PC-3 (cell line): ENCODE measurements at places on chromosomes 2 and 18. TPM values are rescaled to one million over a fixed set of nuclear protein-coding genes. Genes with fewer than 3 reads are reported as not detected.

Gene CHRNG
- total RNA-seq = not detected in 2 replicates

DNA sequence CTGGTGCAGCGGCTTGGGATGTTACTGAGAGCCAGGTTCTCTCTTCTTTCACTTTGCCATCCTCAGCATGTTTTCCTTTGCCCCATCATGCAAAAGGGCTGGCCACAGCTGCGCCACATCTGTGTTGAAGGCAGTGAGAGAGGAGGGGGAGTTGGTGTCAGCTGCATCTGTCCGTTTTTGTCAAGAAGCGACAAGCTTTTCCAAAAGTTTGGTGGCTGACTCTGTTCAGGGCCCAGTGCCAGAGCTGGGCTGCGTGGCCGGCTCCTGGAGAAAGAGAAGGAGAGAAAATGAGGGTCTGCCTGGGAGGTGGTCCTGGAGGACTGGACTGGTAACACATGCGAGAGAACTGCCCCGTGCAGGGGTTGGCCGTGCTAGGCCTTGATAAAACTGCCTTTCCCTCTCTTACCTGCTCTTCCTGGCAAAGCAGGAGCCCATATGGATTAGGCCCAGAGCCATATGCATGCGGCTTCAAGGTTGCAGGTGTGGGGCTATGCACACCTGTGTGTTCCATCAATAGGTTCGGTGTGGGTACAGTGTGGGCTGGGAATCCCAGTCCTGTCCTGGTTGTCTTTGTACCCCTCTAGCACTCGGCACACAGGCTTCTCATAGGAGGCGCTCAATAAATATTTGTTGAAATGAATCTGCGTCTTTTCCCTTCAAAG is 9.0 kb downstream of the RNF144A start:
- H3K36me3 ChIP-seq = no peaks in the 10 kb centered on the region
- no peaks in the 10 kb centered on the region for H3K27me3 ChIP-seq
- no peak for DNase-seq
- no peak overlapping the region for H3K4me3 ChIP-seq
- H3K4me1 ChIP-seq = peaks cover 14% of the 10 kb centered on the region; the same call in 1 of the 2 replicates

Gene LYG1
- total RNA-seq = 0.58 and 1.5 TPM in 2 replicates

Gene L3MBTL4
- total RNA-seq = 0.47 and 0.63 TPM in 2 replicates

DNA sequence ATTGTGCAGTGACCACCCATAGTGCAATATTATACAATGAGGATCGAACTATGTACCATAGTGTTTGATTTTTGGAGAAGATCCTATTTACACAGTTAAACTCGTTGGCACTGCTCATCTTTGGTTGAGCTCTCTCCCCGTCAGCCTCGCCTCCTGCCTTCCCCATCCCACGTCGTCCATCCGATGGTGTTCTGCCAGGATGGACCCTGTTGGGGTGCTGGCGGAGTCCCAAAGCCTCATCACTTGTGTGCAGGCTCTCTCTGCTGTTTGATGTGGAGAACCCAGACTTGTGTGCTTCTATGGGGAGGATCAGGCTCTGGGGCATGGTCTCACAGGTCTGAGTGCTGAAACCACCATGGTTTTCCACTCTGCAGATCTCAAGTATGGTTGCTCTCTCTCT is 85.4 kb downstream of the ITGB1BP1 start:
- no peaks in the 10 kb centered on the region for H3K27me3 ChIP-seq
- peaks cover 59% of the 10 kb centered on the region for H3K4me1 ChIP-seq
- H3K4me3 ChIP-seq = no peak overlapping the region
- no peak overlapping the region for H3K27ac ChIP-seq
- H3K36me3 ChIP-seq = peaks cover 48% of the 10 kb centered on the region

GRCh38 chr2:112779598-112779997 is 4.7 kb downstream of the IL1A start:
- no peak overlapping the region for H3K4me3 ChIP-seq
- H3K36me3 ChIP-seq = no peaks in the 10 kb centered on the region
- H3K27ac ChIP-seq = no peak overlapping the region
- H3K4me1 ChIP-seq = peaks cover 14% of the 10 kb centered on the region
- H3K27me3 ChIP-seq = no peaks in the 10 kb centered on the region

Gene ITPRIPL1
- not detected in 2 replicates for total RNA-seq

- no peak overlapping the region for H3K4me3 ChIP-seq
- DNase-seq = peak; percentile 83
- H3K27me3 ChIP-seq = no peaks in the 10 kb centered on the region
- H3K4me1 ChIP-seq = peaks cover 13% of the 10 kb centered on the region
These were observed 185.2 kb upstream of the LRRTM1 start for GRCh38 chr2:80489717-80490116.

DNA sequence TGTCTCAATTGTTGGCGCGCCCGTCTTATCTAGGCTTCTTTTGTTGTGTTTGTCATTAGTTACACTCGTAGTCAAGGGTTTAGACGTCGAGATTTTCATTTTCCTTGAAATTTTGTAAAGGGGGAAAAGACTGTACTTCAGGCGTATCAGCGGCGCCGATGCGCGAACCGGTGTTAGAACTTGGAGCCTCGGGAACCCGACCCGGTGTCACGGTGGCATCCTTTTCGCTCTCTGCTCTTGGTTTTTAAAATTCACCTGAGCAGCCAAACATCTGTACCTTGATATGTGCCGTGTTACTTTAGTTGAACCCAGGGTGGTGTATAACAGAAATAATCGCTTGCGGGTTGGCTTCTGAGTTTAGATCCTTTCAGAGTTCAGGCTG is 643 bp downstream of the RMC1 start:
- peaks cover 20% of the 10 kb centered on the region; the same call in 1 of the 2 replicates for H3K4me1 ChIP-seq
- no peak for DNase-seq
- peak overlapping the region; percentile 85 for H3K4me3 ChIP-seq
- H3K27ac ChIP-seq = no peak overlapping the region
- H3K27me3 ChIP-seq = no peaks in the 10 kb centered on the region

Gene RAB6C
- total RNA-seq = 0.04 TPM in 1 of 2 replicates, not detected in the other

Gene HOXD11
- total RNA-seq = not detected in 2 replicates

DNA sequence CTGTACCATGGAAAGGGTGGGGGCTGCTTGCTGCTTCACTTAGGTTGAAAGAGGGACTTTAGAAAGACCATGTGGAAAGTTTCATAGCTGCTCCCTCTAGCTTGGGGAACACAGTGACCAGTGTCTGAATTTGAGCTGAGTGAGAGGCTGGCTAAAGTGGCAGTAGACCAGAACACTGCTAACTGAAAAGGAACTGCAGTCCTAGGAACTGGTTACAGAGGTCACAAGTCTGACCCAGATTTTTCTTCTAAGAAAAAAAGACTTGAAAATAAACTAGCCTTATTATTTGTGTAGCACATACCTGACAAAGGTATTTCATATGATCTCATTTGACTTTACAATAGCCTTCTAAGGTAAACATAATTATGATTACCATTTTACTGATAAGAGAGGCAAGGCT is 153.6 kb downstream of the FSHR start:
- no peaks in the 10 kb centered on the region for H3K36me3 ChIP-seq
- no peak for DNase-seq
- H3K27me3 ChIP-seq = no peaks in the 10 kb centered on the region
- H3K27ac ChIP-seq = no peak overlapping the region

GRCh38 chr2:57569396-57569795 is 477.2 kb upstream of the VRK2 start:
- H3K4me1 ChIP-seq = no peaks in the 10 kb centered on the region
- H3K27ac ChIP-seq = no peak overlapping the region
- H3K27me3 ChIP-seq = peaks cover 38% of the 10 kb centered on the region
- no peaks in the 10 kb centered on the region for H3K36me3 ChIP-seq
- H3K4me3 ChIP-seq = no peak overlapping the region
- no peak for DNase-seq

- H3K4me3 ChIP-seq = no peak overlapping the region
- H3K27ac ChIP-seq = no peak overlapping the region
- peaks cover 6% of the 10 kb centered on the region for H3K4me1 ChIP-seq
- no peaks in the 10 kb centered on the region for H3K36me3 ChIP-seq
- H3K27me3 ChIP-seq = no peaks in the 10 kb centered on the region; the same call in 1 of the 2 replicates
These were observed 59.9 kb upstream of the MRPS9 start for GRCh38 chr2:104977958-104978357.

DNA sequence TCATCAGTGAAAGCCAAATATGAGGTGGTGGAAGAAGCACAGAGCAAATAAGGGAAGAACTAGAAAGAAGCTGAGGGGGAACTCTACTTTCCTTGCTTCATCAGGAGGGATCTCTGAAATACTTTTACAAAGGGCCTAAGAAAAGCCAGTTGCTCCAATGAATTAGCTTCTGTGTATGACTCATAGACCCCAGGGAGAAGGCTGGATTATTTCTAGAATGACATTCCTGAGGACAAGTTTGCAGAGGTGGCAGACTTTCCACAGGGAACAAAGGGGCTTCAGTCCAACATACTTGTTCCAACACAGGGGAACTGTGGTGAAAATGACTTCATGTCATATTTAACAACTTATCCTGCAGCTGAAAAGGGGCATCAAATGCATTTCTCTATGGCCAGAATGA is 29.0 kb downstream of the DOK1 start:
- H3K27me3 ChIP-seq = no peaks in the 10 kb centered on the region
- peak; percentile 55 for DNase-seq
- no peak overlapping the region for H3K4me3 ChIP-seq
- H3K36me3 ChIP-seq = no peaks in the 10 kb centered on the region

GRCh38 chr2:6793371-6793770 is 72.3 kb downstream of the CMPK2 start:
- H3K27me3 ChIP-seq = peaks cover 57% of the 10 kb centered on the region
- no peaks in the 10 kb centered on the region for H3K36me3 ChIP-seq
- DNase-seq = no peak
- H3K4me3 ChIP-seq = no peak overlapping the region
- H3K27ac ChIP-seq = no peak overlapping the region

DNA sequence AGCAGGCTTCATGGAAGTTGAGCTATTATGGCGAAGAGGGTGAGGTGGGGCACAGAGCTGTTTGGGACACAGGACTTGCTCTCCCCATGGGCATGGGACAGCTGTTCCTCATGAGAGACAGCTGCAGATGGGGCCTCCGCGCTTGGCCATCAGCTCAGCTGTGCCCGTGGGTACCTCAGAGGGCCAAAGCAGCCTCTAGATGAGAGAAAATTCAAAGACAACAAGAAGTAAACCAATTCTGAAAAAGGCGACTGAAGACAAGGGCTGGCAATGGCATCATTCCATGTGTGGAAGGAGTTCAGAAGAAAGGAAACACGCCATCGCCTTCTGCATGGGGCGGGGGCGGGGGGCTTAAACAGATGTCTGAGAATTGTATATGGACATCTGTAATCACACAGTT is 136.2 kb downstream of the BCL2 start:
- H3K27me3 ChIP-seq = peaks cover 41% of the 10 kb centered on the region
- DNase-seq = no peak
- H3K4me1 ChIP-seq = no peaks in the 10 kb centered on the region
- H3K27ac ChIP-seq = no peak overlapping the region
- no peaks in the 10 kb centered on the region for H3K36me3 ChIP-seq

Gene FHOD3
- 18.1 and 32.2 TPM in 2 replicates for total RNA-seq

Gene ASB18
- total RNA-seq = 0.15 TPM in 1 of 2 replicates, not detected in the other

Gene RBBP8
- 31.9 and 41.1 TPM in 2 replicates for total RNA-seq

DNA sequence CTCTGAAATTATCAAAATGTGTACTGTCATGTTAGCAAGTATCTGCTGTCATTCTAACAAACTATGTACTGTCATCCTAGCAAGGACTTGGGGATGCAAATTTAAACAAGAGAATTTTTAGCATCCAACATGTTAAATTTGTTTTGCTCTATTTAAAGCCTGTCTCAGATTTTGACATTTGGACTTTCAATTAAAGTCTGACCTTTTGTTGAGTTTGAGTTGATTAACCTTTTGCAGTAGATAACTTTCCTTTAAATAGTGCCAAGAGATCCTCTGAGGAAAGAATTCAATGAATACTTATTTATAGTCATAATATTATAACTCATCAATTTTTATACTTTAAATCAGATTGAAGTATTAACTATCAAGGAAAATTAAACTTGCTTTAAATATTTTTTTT is 80.2 kb downstream of the TDRD15 start:
- no peaks in the 10 kb centered on the region for H3K36me3 ChIP-seq
- H3K4me1 ChIP-seq = no peaks in the 10 kb centered on the region
- no peak overlapping the region for H3K4me3 ChIP-seq
- H3K27me3 ChIP-seq = peaks cover 4% of the 10 kb centered on the region; the same call in 1 of the 2 replicates

Gene FBXO48
- total RNA-seq = 0.52 and 0.91 TPM in 2 replicates

Gene OSBPL6
- total RNA-seq = 2.8 and 4.0 TPM in 2 replicates

GRCh38 chr2:78910376-78910775 is 115.1 kb upstream of the REG3G start:
- no peak overlapping the region for H3K4me3 ChIP-seq
- no peaks in the 10 kb centered on the region for H3K27me3 ChIP-seq
- H3K4me1 ChIP-seq = no peaks in the 10 kb centered on the region
- DNase-seq = no peak
- no peak overlapping the region for H3K27ac ChIP-seq
- no peaks in the 10 kb centered on the region for H3K36me3 ChIP-seq

GRCh38 chr2:173171924-173172643 is 96.4 kb downstream of the MAP3K20 start:
- no peaks in the 10 kb centered on the region for H3K27me3 ChIP-seq
- H3K36me3 ChIP-seq = no peaks in the 10 kb centered on the region
- DNase-seq = no peak
- no peak overlapping the region for H3K4me3 ChIP-seq
- H3K27ac ChIP-seq = no peak overlapping the region

- H3K36me3 ChIP-seq = no peaks in the 10 kb centered on the region
- no peak overlapping the region for H3K4me3 ChIP-seq
- H3K4me1 ChIP-seq = peaks cover 7% of the 10 kb centered on the region; the same call in 1 of the 2 replicates
- H3K27ac ChIP-seq = no peak overlapping the region
- DNase-seq = no peak
These were observed 274.9 kb upstream of the TCF4 start for GRCh38 chr18:55862693-55863390.

- 0 out of 2 replicates have a peak, but pooled peaks cover 3% of the 10 kb centered on the region for H3K36me3 ChIP-seq
- no peak overlapping the region for H3K27ac ChIP-seq
- H3K27me3 ChIP-seq = no peaks in the 10 kb centered on the region
- H3K4me3 ChIP-seq = no peak overlapping the region
These were observed 136.7 kb downstream of the ANTXR1 start for GRCh38 chr2:69149631-69150215.

- H3K27ac ChIP-seq = peak within 1 kb of the TSS; percentile 43
- no peaks in the 10 kb centered on the region for H3K36me3 ChIP-seq
- H3K27me3 ChIP-seq = no peaks in the 10 kb centered on the region
These were observed at the start of gene SPTBN1 for GRCh38 chr2:54455563-54456361. SPTBN1 (plus strand) TSS chr2:54456327; CDS start chr2:54526419, 70,092 bp downstream.

DNA sequence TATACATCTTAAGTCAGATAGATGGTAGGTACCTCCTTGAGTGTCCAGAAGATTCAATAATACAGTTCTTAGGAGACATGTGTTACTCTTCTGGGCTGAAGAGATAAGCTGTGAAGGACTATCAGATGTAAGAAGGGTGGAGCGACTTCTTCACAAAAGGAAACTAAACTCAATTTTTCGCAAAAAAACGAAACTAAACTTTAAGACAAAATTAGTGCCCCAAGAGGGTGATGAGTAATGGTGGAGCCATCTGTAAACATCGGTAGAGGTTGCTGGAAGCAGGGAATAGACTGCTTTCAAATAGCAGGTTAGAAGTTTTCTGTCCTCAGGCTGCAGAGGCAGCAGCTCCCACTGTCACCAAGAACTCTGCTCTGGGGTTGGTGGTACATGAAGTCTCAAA is 111.6 kb upstream of the TACR1 start:
- peak overlapping the region; percentile 49 for H3K27ac ChIP-seq
- H3K4me1 ChIP-seq = peaks cover 27% of the 10 kb centered on the region
- no peaks in the 10 kb centered on the region for H3K36me3 ChIP-seq
